COR-L47 (cell line): ENCODE measurements at places on chromosomes 11 and 22.

DNA sequence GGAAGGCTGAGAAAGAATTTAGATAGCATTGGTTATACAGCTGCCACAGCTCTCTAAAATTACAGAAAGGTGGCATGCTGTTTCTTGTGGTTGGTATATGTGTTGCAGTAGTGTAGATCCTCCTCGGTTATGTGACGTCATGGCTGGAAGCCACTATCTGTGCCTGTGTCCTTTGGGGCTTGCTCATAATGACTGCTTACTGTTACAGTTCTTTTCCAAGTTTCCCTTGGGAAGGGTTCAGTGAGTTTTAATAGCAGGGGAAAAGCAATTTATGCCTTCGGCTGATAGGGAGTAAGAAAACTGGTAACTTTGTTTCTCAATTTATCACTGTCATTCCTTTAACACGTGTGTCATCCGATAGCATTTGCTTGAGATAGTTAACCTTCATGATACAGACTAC lies 47.2 kb downstream of the POLD3 start:
- DNase-seq: no peak

DNA sequence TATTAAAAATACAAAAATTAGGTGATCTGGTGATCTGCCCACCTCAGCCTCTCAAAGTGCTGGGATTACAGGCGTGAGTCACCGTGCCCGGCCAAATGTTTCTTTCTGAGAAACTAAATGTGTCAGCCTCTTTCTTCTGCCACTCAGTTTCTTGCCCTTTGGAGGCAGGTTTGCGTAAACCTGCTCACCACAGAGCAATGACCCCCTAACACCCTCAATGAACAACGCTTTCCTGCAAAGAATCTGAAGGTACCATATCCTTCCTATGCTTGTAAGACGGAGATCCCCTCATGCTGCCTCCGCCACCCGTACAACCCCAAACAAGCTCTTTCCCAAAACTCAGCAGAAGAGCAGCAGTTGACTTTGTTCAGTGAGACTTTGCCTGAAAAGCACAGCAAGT lies 38.7 kb upstream of the TTLL12 start:
- DNase-seq: no peak

- DNase-seq: no peak
Measured at GRCh38 chr11:10550503-10551289, 9.7 kb upstream of the RNF141 start.

- DNase-seq: no peak
Measured at GRCh38 chr22:37762389-37762836, 45.3 kb upstream of the GCAT start.

- DNase-seq: no peak
Measured at GRCh38 chr22:19948057-19948760, 6.6 kb upstream of the TXNRD2 start.

DNA sequence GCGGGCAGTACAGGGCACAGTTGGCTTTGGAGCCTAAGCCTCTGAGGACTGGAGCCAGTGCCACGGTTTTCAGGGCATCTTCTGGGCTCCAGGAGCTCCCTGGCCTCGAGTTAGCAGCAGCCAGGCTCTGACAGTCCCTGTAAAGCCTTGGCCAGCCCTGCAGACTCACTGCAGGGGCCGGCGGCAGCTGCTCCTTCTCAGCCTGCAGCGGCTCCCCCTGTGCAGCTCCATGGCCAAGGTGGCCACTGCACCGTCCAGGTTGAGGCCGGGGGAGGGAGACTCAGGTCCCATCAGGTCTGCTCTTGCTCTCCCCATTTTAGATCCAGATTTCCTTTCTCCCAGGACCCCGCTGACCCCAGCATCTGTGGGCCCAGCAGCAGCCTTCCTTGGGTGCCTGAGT lies 1461.1 kb downstream of the BRD1 start:
- no peak for DNase-seq

DNA sequence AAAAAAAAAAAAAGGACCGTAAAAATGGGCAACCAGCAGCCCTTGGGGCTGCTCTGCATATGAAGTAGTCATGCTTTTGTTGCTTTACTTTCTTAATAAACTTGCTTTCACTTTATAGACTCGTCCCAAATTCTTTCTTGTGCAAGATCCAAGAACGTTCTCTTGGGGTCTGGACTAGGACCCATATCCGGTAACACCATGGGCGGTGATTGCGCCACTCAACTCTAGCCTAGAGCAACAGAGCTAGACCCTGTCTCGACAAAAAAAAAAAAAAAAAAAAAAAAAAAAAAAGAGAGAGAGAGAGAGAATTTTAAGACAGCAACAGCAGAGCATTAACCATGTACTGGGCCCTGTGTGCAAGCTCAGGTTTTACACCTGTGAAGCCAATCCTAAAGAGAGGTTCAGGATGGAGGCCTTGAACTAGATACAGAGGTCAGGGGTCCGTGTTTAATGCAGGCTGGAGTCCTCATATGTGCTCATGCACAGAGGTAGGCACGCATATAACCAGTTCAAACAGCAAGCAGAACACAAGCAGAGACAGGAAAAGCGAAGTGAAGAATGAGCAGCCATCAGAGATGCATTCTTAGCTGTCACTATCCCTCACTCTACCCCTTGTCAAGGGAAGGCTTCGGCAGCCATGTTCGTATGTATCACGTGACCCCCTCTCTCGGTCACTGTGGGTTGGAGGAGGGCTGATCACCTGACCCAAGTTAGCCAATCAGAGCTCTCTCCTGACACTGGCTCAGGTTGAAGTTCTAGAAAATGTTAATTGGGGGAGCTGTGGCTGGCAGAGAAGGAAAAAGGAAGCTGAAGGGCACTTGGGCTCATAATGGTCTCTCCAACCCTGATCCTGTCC lies 16.7 kb upstream of the SYT12 start:
- peak; percentile 15 for DNase-seq

- DNase-seq: no peak
Measured at GRCh38 chr11:75919525-75919924, 104.5 kb downstream of the UVRAG start.

DNA sequence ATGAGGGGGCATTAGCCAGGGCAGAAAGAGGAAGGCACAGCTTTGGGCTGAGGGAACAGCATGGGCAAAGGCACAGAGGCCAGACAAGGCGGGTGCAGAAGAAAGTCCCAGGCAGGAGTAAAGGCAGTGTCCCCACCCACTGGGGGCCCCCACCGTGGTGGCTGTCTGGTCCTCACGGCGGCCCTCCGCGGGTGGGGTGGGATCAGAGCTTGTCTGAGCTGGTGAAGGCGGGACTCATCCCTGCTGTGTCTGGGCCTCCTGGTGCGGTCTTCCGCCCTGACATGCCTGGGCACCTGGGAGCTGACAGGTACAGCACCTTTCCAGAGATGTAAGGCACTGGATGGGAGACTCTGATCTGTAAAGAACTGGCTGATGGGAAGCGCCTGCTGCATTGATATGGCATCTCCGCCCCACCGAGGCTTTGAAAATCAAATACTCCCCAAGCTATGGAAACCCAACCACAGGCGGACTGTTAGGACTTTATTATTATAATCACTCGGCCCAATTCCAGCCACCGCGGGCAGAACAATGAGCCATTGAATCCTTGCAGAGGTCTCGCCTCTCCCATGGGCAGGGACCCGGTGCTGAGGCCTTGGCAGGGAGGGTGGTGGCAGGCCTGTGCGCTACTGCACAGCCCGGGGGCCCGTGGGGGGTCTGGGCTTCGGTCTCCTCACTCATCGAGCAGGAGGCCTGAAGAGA lies 14.2 kb upstream of the GNB1L start:
- DNase-seq: no peak

- DNase-seq: no peak
Measured at GRCh38 chr11:119709638-119710346, 19.2 kb downstream of the NECTIN1 start.

- no peak for DNase-seq
Measured at GRCh38 chr22:48138855-48139254, 1376.4 kb downstream of the TBC1D22A start.

DNA sequence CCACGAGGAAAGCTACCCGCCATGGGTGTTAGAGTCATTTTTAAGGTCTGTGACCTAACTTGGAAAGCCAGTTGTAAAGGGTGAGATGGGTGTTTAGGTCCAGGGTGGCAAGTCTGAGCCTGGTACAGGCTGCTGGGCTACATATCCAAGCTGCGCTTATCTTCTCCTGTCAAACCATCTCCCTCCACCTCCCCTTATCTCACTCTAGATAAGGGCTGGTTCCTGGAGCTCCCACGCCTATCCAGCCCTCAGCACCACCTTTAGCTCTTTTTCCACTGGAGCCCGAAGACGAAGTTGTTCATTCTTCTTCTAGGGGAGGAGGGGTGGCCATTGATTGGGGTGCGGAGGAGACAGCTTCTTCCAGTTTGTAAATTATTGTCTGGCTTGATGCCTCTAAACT lies 48.5 kb downstream of the MICAL2 start:
- no peak for DNase-seq

DNA sequence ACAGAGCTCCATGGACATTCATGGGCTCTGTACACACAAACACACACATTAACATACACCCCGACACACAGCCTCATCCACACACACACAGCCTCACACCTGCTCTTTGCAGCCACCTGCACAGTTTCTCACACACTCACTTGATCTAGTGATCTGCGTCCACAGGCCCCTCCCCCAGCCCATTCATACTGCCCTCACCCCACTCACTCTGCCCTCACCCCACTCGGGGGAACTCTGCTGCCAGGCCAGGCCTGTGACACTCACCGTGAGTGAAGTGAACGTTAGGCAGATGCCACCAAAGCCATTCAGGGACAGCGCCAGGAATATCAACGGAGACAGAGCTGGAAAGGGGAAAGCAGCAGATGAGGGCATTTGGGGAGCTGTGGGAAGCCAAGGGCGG lies 15.0 kb downstream of the SLC43A1 start:
- no peak for DNase-seq

DNA sequence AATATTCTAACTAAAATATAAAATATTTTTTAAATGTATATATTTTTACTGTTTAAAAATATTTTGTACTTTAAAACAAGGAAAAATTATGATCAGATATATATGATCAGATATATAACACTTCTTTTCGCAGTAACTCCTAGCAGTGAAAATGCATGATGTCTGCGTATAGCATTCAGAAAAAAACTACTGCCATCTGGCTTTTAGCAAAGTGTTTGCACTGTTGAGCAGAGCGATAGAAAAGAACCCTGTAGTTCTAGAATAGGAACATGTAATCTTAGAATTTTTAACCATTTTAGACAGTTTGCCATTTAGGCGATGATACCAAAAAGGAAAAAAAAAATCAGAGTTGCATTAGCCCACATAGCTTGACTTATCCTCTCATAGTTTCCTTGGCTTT lies 370.4 kb upstream of the ANO3 start:
- no peak for DNase-seq

DNA sequence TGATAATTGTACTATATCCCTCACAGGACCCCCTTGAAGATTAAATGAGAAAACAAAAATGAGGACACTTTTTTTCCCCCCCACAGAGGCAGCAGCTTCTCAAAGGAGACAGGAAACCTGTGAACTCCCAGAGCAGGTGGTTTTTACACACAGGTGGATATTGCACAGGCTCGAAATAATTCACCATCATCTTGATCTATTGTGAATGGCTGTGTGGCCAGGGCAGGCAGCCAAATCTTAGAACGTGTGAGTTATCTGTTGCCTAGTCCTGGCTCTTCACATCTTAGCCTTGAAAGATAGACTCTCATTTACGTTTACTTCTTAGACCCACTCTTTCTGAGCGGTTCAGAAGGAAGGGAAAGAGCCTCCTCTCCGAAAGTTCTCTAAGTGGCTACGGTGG lies 23.5 kb downstream of the PPFIBP2 start:
- no peak for DNase-seq

GRCh38 chr11:102495161-102496042 lies 35.1 kb downstream of the MMP7 start:
- DNase-seq: peak; percentile 56

GRCh38 chr11:90867416-90867815 lies 644.6 kb upstream of the CHORDC1 start:
- no peak for DNase-seq

DNA sequence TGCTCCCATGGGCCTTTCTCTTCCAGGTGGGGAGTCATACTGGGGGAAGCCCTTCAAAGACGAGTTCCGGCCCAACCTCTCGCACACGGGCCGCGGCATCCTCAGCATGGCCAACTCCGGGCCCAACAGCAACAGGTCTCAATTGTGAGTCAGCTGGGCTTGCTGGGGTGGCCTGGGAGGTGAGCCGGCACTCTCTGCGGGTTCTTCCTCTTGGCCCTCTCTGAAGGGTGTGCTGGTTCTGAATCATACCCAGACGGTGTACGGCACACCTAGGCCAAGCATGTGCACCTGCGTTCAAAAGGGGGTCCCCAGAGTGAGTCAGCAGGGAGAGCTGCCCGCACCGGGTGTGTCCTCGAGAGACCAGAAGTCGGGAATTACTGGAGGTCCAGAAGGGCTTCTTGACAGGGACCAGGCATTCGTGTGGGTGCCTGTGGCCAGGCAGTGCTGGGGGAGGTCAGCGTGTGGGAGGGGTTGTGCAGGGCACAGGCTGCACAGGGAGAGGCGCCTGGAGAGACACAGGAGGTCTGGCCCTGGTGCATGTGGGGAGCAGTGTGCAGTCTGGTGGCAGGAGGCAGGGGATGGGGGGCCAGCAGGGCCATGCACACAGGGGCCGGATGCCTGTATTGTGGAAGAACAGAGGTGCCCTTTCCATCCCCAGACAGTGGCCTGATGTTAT lies 23.0 kb downstream of the PPIL2 start:
- no peak for DNase-seq

GRCh38 chr11:83441171-83441570 lies 155.0 kb upstream of the CCDC90B start:
- no peak for DNase-seq

DNA sequence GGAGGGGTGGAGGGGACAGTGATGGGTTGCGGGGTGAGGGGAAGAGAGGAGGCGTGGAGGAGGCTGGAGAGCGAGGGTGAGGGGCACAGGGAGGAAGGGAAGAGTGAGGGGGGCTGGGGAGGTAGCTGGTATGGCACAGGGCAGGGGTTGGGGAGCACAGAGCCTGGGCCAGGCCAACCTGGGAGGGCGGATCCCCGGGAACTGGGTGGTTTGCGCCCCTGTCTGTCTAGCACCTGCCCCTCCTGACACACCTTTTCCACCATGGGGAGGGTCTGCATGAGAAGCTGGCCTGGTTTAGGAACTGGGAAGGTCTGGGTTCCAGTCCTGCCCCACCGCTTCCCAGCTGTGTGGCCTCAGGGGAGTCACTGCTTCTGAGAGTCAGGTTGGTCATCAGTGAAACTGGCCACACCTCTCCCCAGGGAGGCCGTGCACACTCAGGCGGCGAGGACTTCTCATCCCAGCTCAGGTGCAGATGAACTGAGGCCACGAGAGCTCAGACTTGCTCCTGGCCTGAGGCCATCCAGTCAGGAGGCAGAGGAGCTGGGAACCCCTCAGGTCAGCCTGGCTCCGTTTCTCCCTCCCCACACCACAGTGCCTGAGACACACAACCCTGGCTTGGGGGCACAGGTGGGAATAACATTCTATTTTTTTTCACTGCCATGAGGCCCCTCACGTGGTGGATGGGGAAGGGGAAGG lies 95.6 kb downstream of the PHF21B start:
- no peak for DNase-seq

- no peak for DNase-seq
Measured at GRCh38 chr11:96061730-96062129, 137.8 kb upstream of the MTMR2 start.
